ENCODE measurements at places on chromosomes 4 and X. TPM values are rescaled to one million over a fixed set of nuclear protein-coding genes. Genes with fewer than 3 reads are reported as not detected.
A peak's percentile ranks its signal among the peaks of the same experiment; 100 is the strongest.

DNA sequence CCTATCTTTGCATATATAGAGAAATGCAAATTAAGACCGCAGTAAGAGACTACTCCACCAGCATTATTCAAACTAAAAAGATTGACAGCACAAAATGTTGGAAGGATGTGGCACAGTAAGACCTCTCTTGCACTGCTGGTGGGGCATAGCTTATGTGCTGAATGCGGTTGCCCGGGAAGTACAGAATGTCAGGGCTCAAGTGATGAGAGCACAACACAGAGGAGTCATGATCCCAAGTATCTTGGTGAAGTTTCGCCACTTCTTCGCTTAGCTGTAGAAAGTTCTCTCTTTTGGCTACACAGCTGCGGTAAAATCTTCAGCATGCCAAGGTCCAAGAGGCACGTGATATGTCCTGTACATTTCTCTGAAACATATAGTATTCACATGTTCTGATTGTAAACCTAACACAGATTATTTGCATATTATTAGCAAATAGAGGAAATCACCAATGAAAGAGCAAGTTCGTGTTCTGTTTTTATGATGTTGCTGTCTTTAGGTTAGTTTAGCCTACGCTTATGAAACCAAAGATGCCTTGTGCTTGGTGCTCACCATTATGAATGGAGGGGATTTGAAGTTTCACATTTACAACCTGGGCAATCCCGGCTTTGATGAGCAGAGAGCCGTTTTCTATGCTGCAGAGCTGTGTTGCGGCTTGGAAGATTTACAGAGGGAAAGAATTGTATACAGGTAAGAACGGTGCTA, 55.0 kb downstream of the HTT-AS start:
- no peak for DNase-seq

DNA sequence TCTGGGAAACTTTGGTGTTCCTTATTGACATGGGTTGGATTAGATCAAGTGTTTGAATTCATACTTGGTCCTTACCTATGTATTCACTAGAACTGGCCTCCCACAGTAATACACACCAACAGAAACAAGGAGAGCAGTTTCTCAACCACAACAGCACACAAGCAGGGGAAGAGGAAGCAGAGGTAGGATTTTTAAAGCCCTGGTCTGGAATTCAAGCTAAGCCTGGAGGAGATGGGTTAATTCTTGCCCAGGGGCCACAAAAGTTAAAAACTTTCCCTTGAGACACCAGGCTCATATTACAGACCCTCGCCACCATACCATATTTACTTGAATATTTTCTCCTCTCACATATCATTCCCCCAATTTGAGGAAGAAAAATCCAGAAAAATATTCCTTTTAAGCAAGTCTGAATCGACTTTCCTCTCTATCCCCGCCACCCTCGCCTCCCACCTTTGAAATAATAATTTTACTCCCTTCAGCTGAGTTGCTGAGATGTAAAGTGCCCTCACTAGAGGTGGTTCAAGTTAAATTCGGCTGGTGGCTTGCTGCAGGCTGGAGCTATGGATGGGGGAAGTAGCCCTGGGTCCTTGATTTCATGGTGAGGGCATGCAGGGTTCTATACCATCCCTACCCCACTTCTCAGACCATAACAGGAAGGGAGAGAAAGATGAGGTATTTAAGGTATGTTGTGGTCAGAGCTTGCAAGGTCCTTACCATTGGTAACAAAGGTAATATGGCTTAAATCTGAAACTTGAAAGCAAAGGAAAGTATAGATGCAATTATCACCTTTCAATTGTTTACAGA, 440.2 kb downstream of the INPP4B start:
- DNase-seq: peak; percentile 42

DNA sequence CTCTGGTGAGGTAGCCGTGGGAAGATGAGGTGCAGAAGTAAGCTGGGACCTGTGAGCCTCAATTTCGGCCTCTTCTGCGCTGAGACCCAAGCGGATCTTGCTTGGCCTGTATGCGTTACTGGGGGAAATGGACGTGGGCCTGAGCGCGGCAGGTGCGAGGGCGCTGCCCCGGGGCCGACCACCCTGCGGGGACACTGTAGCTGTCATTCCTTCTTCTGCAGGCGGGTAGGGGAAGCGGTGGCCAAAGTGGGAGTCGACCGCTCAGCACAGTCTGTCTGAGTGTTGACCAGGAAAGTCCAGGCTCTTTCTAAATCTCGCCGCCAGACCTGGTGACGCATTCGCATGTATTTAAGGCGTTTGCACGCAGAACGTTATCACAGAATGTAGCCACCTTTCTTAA, 3.3 kb upstream of the LRAT start:
- no peak for DNase-seq

DNA sequence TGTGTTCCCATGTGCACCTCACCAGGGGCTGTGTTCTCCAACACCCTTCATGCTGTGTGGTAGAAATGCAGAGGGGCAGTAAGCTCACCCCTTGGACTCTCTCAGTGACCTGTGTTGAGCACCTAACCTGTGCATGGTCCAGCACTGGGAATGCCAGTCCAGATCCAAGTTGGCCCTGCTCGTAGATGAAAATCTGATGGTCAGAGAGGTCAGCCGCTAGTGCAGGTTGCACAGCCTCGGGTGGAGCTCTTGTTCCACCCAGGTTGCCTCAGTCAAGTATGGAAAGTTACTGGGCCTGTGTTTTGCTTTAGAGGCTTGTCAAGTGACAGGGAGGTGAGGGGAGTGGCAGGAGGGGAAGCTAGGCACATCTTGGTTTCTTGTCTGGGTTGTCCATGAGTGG, 51.3 kb downstream of the NOP14 start:
- DNase-seq: no peak

The STARD8 gene
- total RNA-seq: 0.31 TPM

The TMEM255A gene
- total RNA-seq: not detected

GRCh38 chr4:160265014-160265413, 1162.1 kb downstream of the RAPGEF2 start:
- DNase-seq: no peak

DNA sequence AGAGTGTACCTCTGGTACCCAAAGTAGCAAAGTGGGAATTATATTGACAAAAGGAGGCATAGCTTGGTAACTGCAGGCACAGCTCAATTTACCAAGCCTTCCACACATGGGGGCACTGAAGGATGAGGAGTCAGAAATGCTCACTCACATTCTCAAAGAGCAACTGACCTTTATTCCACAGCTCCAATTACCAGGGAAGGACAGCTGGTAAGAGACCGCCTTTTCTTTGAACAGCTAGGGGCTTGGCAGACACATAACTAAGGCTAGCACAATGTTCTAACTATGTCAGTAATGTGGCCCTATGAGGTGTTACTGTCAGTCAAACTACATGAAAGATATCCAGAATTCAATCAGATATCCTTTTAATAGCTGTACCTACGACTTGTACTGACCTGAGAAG, 20.5 kb upstream of the STS start:
- DNase-seq: no peak

DNA sequence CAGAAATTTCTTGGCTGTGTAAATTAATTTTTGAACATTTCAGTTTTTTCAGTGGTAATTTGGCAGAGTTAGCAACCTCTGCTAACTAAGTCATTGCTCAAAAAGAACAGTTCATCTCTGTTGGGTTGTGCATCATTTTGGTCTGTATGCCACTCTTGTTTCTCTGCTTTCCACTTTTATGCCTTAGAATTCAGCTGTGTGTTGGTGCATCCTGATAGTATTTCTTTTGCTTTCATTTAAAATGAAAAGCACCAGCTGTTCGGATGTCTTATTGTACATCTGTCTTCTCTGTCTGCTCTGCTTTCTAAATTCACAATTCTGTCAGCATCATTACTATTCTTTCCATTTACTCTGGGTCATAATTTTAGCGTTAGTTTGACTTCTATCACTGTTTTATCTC, 388.2 kb upstream of the NDST4 start:
- DNase-seq: no peak

The WAS gene
- not detected for total RNA-seq

The FGA gene
- not detected for total RNA-seq

- DNase-seq: no peak
These were observed 15.3 kb downstream of the PGRMC1 start for GRCh38 chrX:119251386-119251785.

Data from G401 (cell line).